LoVo (cell line): ENCODE measurements at places on chromosomes 12 and 14.

- peak; percentile 39 for DNase-seq
These were observed 3.2 kb downstream of the TEX52 start for GRCh38 chr12:2853626-2854025.

- no peak for DNase-seq
These were observed 745 bp upstream of the ADCY4 start for GRCh38 chr14:24335461-24336171.

- no peak for DNase-seq
These were observed 2.8 kb downstream of the GNS start for GRCh38 chr12:64756376-64756775.

- no peak for DNase-seq
These were observed 1.3 kb downstream of the GPR65 start for GRCh38 chr14:88005978-88006851.

DNA sequence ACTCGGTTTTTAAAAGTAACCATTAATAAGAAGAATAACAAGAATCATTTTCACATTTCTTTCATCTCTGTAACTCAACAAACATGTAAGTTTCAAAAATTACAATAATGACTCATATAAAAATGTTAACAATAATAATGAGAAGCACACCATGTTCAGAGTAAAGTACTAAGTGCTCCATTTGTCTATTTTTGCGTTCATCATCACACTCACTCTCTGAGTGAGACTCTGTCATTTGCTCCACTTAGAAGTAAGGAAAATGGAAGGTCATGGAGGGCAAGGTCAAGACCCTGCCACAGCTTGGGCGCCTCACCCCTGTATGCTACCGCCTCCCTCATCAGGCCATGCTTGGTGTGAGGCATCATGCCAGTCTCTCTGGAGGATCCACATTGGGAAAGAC is 129.9 kb downstream of the TMEM30B start:
- no peak for DNase-seq

DNA sequence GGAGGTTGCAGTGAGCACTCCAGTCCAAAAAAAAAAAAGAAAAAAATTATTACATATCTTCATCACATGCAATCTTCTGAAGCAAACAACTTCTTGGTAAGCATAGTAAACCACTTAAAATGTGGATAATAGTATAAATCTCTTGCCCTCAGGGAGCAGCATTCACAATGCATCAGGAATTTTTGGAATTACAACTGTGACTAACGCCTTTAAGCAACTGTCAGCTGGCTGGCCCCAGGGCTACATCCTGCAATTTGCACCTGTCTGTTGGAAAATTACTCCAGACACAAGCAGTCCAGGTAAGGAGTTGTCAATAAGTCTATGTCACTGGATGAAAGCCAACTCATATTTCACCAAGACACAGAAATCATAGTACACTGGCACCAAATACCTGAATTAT is 5.5 kb upstream of the SLC7A7 start:
- DNase-seq, result no peak

GRCh38 chr14:77230914-77231313 is 40.1 kb downstream of the NGB start:
- DNase-seq, result no peak

DNA sequence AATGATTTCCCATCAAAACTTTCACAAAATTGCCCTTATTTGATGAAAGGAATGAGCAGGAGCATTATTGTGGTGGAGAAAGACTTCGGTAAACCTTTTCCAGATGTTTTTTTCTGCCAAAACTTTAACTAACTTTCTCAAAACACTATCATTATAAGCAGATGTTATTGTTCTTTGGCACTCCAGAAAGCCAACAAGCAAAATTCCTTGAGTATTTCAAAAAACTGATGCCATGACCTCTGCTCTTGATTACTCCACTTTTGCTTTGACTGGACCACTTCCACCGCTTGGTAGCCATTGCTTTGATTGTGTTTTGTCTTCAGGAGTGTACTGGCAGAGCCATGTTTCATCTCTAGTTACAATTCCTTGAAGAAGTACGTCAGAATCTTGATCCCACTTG is 29.7 kb upstream of the RAB21 start:
- no peak for DNase-seq

- DNase-seq, result no peak
These were observed 60.9 kb upstream of the FUT8 start for GRCh38 chr14:65351493-65352194.

- DNase-seq, result no peak
These were observed 43.2 kb downstream of the TRAFD1 start for GRCh38 chr12:112168561-112168971.

DNA sequence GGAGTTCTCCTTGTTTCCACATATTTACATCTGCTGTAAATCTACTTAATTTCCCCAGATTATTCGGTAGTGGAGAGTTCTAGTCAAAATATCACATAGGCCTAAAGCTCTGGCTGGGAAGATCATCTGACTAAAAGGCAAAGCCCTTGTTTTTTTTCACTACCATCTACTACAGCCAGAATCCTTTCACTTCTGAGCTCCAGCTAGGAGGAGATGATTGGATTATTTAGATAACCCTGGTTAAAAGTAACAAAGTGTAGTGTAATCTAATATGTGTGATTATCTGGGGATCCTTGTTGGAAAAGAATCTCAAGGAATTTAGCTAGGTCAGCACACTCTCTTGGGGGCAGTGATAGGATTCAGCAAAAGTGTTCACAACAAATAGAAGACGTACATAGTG is 125.4 kb downstream of the DYRK2 start:
- no peak for DNase-seq

DNA sequence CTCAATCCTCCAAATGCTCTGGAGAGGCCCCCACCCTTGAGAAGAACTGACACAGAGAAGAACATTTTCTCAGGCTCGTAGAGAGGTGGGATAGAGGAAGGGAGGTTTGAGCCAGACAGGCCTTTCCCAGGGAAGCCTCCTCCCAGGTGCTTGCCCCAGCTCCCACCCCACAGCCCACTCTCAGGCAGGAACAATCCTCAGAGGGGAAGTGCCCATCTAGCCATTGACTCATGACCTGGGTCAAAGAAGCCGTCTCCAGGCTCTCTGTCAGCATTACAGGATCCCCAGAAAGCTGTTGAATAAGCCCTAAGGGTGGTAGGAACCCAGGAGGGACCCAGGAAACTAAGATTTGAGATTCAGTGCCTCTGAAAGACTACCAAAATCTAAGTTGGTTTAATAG is 3.8 kb downstream of the AQP6 start:
- DNase-seq, result no peak

DNA sequence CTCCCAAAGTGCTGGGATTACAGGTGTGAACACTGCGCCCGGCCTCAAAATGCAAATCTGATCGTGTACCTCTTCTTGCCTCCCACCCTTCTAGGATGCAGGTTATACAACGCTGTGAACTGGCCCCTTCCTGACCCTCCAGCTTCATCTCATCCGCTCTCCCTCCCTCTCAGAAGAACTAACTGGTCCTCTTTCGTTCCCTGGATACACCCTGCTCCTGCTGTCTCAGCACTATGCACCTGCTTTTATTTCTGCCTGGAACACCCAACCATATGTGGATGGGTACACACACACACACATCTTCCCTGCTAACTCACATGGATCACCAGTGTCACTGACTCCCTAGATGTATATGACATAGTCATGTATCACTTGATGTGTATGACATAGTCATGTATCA is 56.1 kb upstream of the VASH1 start:
- DNase-seq, result no peak

GRCh38 chr14:104680806-104681688 is 8.4 kb upstream of the INF2 start:
- DNase-seq, result peak; percentile 4

DNA sequence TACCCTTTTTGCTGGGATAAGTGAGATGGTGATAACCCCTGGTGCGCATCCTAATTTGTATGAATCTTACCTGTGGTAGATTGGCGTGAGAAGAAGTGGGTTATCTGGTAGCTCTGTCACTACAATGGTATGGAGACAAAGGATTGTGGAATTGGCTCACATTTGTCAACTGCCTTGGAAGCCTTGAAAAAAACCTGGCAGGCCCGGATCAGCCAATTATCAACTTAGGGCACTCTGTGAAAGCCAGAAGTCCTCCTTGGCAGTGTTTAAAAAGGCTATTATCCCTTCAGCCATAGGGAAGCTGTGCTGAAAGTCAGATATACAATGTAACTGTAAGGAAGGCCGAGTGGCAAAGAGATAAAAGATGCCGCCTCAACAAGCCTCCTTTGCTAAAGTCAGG is 56.5 kb downstream of the WASHC3 start:
- no peak for DNase-seq

DNA sequence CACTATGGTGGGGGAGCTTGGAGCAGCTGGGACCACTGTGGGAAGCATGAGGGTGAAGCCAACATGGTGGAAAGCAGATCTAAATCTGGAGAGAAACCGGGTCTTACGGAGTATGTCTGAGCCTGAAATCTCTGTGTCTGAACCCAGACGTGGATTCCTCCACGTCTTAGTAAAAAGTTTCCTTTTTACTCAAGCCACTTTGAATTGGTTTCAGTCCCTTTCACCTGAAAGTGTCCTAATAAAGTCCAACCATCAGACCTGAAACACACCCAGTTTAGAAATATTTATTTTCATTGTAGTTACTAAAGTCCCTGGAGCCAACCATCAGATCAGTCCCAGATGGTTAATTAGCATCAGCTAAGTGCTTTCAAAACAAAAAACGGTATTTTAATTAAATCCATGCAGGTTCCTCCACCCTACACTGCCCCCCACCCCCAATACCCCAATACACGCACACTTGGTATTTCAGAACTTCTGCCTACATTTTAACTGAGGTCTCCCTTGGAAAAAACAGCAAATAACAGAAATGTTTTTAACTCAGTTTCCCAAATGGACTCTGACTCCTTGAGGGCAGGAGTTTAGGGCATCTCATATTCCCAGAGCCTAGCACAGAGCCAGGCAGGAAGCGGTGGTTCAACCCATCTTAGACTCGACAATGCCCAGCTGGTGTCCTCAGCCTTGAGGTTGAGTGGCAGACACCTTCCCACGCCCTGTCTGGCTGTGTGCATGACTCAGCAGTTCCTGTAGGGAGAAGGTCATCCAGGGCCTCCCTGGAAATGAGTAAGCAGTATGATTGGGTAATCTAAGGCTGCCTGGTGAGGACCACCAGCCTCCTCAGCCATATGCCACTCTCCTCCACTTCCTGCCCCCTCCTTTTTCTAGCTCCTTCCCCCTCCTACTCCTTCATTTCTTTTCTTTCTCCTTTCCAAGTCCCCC is 175.8 kb downstream of the TTC8 start:
- DNase-seq, result peak; percentile 56

DNA sequence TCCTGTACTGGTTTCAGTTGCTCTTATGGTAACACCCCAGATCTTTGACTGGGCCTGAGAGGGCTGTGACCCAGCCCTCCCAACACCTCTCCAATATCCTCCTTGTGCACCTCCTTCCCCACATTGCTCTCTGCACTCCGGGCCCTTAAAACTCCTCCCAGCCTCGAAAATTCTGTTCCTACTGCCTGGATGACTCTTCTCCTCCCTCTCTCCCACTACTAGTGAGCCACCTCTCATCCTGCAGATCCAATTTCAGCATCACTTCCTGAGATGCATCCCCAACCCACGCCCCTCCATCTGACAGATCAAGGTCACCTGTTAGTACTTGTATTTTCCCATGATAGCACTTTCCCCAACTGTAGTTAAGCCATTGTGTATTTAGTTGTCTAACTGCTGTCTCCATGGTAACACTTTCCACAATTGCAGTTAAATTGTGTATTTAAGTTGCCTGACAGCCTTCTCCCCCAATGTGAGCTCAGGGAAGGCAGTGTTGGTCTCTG is 11.5 kb upstream of the NT5DC3 start:
- no peak for DNase-seq

DNA sequence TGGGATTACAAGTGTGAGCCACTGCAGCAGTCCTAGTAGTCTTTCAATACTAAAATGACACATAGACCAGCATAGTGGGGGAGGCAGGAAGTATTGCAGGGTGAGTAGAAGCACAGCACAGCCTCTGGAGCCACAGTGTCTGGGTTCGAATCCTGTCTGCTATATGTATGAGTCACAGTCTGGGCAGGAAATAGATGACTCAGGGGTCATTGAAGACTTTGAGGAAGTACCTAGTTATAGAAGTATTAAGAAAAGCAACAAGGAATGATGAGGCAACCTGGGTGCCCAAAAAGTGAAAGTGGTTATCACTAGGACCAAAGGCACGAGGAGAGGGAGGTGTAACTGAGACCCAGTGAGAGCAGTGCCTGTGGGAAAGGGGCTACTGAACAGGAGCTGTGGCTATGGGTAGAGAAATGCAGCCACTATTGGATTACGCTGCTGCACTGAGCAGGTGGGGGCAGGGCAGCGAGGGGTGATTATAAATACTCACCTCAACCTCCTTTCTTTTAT is 124.0 kb downstream of the PDE3A start:
- peak; percentile 23 for DNase-seq

GRCh38 chr14:72254202-72254936 is 322.1 kb downstream of the RGS6 start:
- no peak for DNase-seq

DNA sequence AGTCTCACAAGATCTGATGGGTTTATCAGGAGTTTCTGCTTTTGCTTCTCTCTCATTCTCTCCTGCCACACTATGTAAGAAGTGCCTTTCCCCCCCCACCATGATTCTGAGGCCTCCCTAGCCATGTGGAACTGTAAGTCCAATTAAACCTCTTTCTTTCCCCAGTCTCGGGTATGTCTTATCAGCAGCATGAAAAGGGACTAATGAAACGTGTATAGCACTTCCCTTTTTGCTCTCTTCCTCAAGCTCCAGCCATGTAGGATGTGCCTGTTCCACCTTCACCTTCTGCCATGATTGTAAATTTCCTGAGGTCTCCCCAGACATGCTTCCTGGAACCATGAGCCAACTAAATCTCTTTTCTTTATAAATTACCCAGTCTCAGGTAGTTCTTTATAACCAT is 7.0 kb upstream of the CRACR2A start:
- no peak for DNase-seq

DNA sequence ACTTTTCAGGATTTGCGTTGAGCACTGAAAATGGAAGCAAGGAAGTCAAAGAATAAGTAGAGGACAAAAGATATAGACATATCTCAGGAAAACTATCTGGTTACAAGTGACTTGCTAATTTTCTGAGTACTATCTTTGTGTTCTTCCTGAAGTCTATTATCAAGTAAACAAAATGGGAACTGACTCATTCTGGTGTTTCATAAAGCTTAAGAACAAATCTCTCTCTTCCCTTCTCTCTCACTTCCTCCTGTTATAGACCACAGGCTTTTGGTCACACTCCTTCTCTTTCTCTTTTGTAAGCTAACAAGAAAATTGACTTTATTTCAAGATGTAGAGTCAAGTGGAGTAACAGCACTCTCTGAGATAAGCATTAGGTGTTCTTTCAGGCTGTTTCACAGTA is 406.6 kb upstream of the SYT1 start:
- DNase-seq, result no peak

GRCh38 chr12:63226792-63227463 is 75.9 kb upstream of the AVPR1A start:
- DNase-seq, result no peak
